ENCODE measurements at places on chromosomes 6 and 20.

DNA sequence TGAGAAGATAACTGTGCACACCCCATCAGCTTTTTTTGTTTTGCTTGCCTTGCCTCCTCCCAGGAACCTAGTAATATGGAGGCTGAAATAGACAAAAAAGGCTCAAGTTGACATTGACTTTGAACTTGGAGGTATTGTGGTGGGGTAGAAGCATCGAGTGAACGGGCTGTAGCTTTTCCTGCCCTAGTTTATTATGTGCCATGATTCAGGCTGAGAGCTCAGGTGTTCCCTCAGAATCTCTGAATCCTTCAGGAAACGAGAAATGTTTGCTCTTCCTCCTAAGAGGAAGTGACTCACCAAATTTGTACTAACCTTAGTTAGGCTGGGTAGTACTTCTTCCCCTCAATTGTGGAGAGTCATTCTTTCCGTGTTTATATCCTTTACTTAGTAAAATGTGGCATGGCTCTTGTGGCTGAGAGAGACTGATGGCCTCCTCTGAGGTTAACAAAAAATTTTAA, 98.8 kb downstream of the SASH1 start:
- DNase-seq, result peak; percentile 58

DNA sequence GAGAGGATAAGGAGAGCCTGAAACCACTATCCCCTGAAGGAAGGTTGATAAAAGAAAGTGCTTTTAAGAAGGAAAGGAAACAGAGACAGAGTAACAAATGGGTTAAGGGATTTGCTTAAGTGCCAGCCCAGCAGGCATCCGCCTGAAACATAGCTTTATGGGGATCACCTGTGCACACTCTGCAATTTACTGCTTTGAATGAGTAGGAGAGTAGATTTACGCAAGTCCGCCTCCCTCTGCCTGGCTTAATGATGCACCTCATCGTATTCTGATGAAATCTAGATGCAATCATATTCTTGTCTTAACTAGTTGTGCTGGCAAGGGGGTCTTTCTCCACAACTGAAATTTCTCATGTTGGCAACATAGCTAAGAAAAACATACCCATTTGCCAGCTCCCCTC, 101.1 kb upstream of the ID4 start:
- DNase-seq, result no peak

- DNase-seq, result no peak
Observed at GRCh38 chr6:91743756-91744155, 1156.9 kb upstream of the MAP3K7 start.

DNA sequence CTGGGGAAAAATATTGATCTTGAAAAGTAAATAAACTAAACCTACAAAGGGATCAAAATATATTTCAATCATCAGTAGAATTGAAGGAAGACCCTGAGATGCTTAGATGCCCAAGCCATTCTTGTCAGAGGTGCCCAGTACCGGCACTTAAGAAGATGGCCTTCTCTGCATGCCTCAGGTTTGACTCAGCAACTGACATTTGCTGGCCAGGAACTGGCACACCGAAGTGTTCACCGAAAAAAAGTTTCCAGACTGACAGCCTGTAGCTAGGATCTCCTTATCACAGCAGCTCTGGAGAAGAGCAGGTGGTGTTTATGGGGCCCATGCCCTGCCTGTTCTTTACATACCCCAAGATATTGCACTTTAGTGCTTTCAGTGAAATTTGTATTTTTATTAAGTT, 203.2 kb downstream of the MOXD1 start:
- no peak for DNase-seq

- DNase-seq, result no peak
Observed at GRCh38 chr6:137750297-137750696, 116.8 kb upstream of the TNFAIP3 start.

DNA sequence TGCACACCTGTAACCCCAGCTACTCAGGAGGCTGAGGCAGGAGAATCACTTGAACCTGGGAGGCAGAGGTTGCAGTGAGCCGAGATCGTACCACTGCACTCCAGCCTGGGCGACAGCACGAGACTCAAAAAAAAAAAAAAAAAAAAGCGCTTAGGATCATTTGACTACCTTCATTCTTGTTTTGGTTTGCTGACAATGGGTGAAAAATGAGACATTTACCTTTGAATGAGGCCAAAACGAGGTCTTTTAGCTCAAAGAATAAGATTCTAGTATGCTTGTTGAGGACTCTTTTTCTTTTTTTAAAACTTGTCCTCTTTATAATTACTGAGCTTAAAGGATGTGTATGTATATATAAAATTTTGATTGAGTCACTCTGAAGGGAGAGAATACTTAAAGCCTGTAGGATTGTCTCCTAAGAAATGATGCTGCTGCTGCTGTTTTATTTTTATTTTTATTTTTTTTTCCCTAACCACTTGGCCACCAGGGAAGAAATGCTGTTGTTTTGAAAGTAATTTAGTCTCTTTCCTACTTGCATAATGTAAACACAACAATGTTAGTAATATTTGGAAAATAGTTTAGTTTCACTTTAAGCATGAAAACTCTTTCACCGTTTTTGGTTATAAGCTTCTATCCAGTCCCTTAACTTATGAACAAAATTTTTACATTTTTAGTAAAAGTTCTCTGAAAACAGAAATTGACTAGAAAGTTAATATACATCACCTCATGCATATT, 7.9 kb downstream of the UBR2 start:
- DNase-seq, result no peak
